Renal cortex interstitium (tissue), 15 donors: ENCODE measurements at places on chromosomes 5 and 9.

- DNase-seq: no peak
Observed at GRCh38 chr5:13511442-13511841, 433.0 kb downstream of the DNAH5 start.

DNA sequence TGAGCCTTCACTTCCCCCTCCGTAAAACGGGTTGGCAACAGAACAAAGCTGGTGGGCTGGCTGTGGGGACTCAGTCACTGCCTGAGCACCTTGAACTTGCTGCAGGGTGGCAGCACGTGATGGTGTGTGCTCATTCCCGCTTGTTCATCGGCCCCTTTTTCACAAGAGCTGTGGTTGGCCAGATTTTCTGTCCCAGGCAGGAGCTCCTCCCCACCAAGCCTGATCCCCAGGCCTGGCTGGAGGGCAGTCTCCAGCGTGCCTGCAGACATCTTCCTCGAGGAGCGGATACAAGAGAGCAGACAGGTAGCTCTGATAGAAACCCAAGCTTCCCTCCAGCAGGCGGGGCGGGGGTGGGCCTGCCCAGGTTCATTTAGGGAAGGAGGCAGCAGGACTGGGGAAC is 61.9 kb upstream of the ORM1 start:
- DNase-seq: no peak

- no peak for DNase-seq
Observed at GRCh38 chr5:92613546-92613945, 967.5 kb downstream of the NR2F1-AS1 start.

DNA sequence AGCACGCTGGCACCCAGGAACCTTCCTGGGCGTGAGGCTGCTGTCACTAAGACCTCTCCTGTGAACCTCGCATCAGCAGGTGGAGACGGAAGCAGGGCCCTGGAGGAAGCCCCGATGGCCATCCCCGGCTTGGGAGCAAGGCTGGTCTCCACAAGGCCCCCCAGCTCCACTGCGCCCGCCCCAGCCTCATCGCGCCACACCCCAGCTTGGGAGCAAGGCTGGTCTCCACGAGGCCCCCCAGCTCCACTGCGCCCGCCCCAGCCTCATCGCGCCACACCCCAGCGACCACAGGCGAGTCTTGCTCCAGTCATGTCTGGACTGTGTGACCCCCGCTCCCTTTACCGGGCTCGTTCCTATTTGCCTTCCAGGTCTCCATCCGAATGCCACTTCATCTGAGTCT is 11.0 kb downstream of the QSOX2 start:
- no peak for DNase-seq

- DNase-seq: no peak
Observed at GRCh38 chr9:112786829-112787520, 36.4 kb downstream of the SNX30 start.
